Activated naive CD4-positive, alpha-beta T cell treated with anti-CD3 and anti-CD28 coated beads, Interleukin-2, amount 10 ng/mL, durations not matched to agents 7 days and 5 days (primary cell): ENCODE measurements at places on chromosomes 5 and 9.
A peak's percentile ranks its signal among the peaks of the same experiment; 100 is the strongest.

DNA sequence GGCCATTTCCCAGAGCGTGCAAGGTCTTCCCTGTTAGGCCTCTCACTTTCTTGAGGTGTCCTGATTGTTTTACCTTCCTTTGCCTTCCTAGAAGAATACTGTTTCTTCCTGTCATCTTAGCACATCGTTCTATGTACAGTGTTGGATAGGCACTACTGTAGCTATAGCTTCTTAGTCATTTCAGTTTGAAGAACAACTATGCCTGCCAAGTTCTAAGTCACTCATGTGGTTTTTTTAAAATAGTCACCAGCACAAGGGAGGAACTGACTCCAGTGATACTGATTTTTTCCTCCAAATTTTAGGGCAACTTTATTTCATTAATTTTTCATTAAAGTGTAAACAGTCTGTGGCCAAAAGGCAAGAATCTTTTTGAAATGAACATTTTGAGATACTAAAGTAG is 122.4 kb upstream of the NR5A1 start:
- no peak for DNase-seq

GRCh38 chr5:20266066-20266465 is 278.1 kb upstream of the CDH18 start:
- no peak for DNase-seq

- no peak for DNase-seq
Measured at GRCh38 chr9:13209498-13209897, 70.0 kb downstream of the MPDZ start.

GRCh38 chr5:57695179-57695578 is 212.6 kb upstream of the ACTBL2 start:
- DNase-seq, result no peak

- peak; percentile 85 for DNase-seq
Measured at GRCh38 chr9:131398204-131398603, 4.3 kb downstream of the PRRC2B start.

GRCh38 chr5:111748304-111748763 is 8.7 kb downstream of the NREP start:
- DNase-seq, result no peak

DNA sequence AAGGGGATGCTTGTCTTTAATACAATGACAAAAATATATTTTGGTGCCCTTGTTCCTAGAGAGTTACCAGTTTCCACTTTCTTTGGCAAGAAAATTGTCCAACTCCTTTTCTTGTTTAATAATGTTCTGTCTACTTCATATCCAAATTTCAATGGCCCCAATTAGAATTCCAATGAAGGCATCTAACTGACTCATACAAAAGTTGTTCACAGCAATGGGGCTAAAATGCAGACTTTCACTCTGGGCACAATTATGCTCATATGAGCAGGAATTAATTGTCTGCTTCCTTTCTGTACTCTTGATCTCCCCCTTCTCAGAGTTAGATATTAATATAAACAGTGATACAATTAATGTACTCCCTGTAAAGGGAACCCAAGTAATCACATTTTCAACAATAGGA is 42.1 kb upstream of the ZNF622 start:
- no peak for DNase-seq

- no peak for DNase-seq
Measured at GRCh38 chr9:36911601-36912412, 122.3 kb downstream of the PAX5 start.

DNA sequence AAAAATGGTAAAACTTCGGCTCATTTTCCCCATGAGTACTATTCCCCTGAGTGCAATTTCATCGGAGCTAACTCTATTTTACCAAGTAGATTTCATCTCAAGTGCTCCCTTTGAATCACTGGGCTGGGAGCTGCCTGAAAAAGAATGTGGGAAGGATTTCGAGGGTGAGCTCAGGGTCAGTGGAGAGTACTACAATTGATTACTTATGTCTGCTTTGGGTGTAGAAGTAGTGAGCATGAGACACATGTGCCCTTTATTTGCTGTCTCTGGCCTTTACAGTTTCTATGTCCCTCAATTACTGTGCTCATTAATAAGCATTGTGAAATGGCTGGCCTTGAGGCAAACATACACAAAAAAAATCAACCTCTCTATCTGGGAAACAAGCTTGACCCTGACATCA is 172.7 kb upstream of the RFX3 start:
- no peak for DNase-seq

DNA sequence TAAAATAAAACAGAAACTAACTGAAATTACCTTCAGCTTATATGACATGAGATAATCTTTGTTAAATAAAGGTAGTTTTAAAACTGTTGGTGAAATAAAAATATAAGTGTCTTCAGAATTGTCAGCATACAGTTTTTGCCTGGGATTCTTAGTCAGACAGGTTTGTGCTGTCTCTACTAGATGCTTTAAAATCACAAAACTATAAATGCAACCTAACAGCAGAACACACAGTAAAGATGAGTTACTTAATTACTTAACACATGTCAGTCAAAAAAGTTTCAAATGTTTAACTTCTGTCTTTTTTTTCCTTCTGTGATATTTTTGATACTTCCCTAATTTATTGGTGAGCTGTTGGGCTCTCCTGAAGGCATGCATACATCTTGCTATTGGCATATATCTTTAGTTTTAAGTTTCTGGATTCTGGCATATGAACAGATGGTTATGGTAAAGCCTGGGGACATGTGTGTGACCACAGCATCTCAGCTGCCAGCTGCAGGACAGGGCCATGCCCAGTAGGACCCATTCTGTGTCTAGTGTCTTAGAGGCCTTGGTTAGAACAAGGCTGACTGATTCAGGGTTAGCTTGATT is 231.1 kb upstream of the NUDT12 start:
- no peak for DNase-seq

GRCh38 chr9:104835161-104835560 is 71.2 kb downstream of the NIPSNAP3B start:
- DNase-seq, result no peak

- DNase-seq, result no peak
Measured at GRCh38 chr9:70395652-70396051, 18.8 kb downstream of the KLF9 start.

- no peak for DNase-seq
Measured at GRCh38 chr9:73265876-73266275, 114.2 kb downstream of the ANXA1 start.

DNA sequence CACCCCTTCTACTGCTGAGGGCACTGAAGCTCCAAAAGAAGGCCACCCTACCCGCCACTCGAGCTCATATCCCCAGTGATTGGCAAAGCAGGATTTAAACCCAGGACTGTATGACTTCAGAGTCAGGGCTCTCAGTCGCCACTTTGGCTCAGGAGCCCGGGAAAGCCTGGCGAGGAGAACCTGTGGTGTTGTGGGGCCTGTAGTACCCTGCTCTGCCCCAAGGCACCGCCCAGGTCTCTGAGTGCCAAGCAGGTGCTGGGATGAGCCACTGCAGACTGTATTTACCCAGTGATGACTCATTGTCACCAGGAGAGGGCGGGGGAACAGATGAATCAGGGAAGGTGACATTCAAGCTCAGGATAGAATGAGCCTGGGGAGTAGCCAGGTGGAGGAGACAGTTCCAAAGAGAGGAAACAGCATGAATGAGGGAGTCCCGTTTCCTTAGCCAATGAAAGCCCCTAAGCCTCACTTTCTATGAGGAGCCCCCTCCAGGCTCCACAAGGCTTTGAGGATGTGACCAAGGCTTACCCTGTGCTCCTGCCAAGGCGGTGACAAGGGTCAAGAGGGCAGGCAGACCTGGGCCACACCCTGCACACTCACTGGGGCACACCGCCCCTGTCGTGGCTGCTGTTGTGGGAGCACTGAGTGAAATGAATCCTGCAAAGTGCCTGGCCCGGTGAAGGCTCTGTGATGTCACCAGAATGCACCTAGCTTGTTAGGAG is 17.8 kb upstream of the DPM2 start:
- peak; percentile 83 for DNase-seq

DNA sequence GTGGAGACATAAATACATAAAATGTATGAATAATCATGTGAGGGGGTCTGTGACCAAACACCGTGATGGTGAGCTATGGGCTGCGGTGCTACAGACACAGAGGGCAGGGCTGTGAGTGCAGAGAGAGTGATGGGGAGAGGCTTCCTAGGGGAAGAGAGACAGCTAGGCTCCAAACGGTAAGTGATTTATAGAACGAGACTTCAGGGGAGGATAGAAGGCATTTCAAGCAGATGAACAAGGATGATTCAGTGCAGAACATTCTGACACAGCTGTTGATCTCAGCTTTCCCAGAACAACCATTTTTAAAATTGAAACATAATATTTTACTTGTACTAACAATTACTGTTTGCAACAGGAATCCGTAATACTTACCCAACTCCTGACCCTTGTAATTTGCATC is 100.7 kb downstream of the GAS1 start:
- no peak for DNase-seq

DNA sequence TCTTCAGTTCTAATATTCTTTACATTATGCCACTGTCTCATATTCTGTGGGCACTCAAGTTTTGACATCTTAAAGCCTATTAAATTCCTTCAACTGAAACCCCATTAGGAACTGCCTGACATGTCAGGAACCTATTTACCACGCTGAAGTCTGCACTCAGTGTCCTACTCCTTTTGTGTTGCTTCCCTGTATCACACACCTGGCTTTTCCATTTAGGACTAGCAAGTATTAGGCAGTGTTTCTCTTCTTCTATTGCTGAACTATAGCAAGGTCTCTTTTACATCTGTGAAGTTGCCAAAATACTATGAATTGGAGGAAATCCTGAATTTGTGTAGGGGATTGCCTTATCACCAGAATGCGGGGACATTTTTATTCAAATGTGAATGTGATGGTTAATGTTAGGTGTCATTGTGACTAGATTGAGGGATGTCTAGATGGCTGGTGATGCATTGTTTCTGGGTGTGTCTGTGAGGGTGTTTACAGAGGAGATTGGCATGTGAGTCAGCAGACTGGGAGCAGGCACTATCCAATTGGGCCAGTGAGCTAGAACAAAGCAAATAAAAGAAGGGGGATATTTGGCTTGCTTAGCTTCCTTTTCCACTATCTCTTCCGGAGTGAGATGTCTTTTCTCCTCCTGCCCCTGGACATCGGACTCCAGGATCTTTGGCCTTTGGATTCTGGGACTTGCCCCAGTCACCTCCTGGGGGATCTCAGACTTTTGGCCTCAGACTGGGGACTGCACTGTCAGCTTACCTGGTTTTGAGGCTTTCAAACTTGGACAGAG is 21.2 kb upstream of the VCAN start:
- no peak for DNase-seq

DNA sequence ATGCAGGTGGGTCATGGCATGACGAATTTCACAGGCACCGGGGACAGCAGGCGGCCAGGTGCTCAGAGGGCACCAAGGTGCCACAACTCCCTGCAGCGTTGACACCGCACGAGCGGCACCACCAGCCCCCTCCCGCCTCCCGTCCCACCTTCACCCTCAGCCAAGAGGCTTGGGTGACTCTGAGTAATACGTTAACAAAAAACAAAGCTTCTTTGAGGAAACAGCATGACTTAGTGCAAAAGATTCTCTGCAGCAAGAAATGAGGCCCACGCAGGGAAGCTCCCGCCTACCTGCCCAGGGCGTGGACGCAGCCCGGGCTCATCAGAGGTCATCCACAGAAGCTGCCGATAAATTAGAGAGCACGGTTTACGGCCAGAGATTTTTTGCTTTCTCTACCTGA is 4.1 kb downstream of the TMEM250 start:
- DNase-seq, result no peak

- DNase-seq, result peak; percentile 16
Measured at GRCh38 chr9:129351058-129351641, 173.1 kb upstream of the IER5L start.

DNA sequence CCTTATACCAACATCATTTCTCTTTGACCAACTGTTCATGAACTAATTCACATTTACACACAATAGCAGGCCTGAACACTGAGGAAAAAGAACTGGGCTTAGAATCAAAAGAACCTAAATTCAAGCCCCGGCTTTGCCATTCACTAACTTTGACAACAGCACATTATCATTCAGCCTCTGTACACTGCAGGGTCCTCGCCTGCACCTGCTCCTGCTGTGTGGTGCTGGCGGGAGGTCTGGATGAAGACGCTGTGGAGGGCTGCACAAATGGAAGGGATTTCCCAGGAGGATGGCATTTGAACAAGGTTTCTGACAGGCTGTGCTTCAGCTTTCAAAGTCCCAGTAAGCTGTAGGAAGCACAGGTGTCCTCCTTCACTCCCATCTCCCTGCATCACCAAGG is 151.2 kb downstream of the ZDHHC21 start:
- DNase-seq, result no peak

DNA sequence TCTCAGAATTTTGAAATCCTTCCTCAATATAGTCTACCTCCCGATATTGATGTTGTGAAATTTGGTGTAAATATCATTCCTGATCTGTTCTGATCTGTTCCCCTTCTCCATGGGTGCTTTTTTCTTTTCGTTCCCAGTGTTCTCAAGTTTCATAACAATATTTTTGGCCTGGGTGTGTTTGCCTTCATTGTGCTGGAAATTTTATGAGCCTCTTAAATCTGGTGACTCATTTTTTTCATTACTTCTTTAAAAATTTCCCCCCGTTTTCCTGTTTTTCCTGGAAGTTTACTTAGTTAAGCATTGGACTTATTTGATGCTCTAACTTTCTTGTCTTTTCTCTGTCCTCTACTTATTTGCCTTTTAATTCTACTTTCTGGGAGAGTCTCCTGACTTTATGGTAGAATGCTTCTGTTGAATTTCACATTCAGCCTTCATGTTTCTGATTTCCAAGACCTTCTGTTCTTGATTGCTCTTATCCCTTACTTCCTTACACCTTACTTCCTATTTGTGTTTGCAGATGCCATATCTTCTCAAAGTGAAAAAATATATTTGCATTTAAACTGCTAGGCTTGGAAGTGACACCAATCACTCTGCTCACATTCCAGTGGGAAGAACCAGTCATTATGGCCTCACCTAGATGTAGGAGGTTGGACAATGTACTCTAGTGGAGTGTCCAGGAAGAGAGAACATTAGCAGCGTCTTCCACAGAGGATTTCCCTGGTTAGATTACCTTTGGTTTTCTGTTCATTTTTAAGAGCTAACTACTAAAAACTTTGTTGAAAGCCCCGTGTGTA is 441.9 kb downstream of the ARHGEF28 start:
- no peak for DNase-seq

- DNase-seq, result no peak
Measured at GRCh38 chr5:137488516-137488915, 10.6 kb downstream of the SPOCK1 start.

GRCh38 chr9:69499959-69500358 is 172.2 kb downstream of the APBA1 start:
- no peak for DNase-seq

DNA sequence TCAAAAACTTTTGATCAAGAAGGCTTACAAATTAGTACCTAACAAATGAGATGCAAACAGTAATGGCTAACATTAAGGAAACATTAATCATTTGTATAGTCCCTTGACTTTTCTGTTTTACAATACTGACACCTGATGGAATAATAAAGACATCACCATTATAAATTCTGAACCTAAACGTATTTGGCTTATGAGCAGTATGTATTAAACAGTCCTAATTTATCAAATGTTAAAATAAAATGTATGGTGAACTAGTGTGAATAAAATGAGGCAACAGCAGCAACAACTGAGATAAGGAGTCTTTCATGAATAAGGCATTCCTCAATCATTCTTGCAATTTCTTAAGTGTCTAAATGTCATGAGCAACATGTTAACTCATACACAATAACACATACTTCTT is 6.0 kb downstream of the PUM3 start:
- DNase-seq, result no peak
